HL-60 (cell line): ENCODE measurements at places on chromosomes 6 and 20.

DNA sequence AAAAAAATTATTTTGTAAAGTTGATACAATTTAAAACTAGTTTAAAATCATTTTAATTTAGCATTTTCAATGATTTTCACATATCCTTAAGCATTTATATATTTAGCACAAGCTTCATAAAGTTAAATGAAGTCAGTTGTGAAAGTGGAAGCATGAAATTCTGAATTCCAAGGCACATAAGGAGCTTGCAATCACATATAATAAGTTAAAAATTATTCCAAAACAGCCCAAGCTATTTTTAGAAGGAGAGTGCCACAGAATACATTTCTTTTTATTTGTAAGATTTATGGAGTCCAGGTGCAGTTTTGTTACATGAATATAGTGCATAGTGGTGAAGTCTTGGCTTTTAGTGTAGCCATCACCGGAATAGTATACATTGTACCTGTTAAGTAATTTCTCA, 3.2 kb upstream of the LGSN start:
- no peak for DNase-seq

GRCh38 chr6:154758125-154758524, 24.9 kb downstream of the SCAF8 start:
- no peak for DNase-seq

DNA sequence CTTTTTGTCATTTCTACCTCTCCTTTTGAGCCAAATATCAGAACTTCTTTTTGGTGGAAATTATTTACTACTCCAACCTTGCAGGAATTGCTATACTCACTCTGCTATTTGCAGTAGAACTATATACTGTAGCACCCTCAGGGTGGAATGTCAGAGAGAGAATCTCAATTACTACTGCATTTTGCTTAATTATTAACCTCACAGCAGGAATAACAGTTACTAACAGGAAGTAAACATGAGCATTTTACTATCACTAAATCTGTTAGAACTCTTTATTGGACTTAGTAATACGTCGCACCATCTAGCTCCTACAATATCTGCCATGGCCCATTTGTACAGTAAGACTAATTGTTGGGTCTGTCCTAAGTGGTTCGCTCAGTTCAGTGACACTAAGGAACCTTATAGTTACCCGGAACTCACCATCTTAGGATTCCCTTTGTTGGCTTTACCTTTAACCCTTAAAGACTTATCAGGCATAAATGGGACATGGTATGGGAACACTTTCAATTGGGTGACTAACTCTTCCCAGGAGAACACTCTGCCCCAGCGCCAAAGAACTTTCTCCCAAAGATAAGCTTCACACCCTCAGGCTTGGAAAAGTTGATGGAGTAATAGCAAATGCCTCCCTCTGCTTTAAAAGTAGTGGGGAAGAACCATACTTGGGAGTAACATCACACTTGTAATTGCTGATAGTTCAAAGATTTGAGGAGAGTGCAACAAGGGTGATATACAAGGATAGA, 38.8 kb downstream of the PLN start:
- no peak for DNase-seq

DNA sequence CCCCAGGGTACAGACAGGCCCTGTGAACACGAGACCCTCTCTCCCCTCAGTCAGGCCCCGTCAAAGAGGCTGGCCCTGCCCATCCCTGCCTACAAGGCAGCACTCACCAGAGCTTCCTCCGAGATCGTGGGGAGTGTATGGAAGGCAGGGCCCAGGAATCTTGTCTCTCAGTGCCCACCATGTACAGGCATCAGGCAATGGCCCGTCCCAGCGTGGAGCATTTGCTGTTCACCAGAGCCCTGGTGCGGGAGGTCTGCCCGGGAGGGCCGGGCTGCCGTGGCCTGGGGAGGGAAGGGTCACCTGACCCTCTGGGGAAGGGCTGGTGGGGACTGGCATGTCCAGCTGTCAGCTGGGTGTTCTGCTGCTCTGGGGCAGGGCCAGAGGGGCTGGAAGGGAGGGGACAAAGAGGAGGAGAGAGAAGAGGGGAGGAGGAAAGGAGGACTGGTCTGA, at the start of gene IP6K3:
IP6K3 (minus strand) TSS at position 255 of the 450 bp plus-strand sequence. CDS start 11,429 bp downstream, outside the sequence.
- no peak for DNase-seq

DNA sequence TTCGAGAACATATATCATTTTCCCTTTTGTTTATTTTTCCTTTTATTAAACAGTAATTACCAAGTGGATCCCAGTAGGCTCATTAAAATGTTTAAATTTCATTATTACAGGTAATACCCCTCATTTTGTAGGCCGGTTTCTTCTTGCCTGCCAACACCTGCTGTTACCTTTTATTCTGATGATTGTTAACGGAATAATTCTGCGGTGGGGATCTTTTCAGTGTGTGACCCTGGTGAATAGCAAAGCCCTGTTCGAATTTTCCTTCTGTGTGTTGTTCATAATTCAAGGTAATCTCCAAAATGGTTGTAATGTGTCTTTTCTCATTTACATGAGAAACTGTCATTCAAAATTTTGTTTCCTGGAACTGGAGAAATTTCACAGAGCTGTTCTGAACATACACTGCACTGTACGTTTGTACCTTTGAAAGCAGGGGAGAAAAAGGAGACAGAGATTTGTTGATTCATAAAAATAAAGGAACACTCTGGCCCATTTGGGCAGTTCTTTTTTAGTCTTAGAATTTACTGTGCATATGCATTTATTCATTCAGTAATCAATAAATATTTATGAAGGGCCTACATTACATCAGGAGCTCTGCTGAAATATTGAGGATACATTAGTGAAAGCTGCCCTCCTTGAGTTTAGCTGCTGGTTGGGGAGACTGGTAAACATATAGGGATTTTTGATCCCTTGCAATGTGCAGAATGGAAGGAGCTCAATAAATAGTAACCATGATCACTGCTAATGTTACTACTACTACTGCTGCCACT, 502.0 kb downstream of the QKI start:
- DNase-seq = no peak
